ENCODE measurements at places on chromosomes 7 and 10. TPM values are rescaled to one million over a fixed set of nuclear protein-coding genes. Genes with fewer than 3 reads are reported as not detected.

GRCh38 chr7:128163473-128163872 lies 77.6 kb upstream of the LEP start:
- no peak for DNase-seq

Gene CC2D2B
- 0.13 TPM for total RNA-seq

DNA sequence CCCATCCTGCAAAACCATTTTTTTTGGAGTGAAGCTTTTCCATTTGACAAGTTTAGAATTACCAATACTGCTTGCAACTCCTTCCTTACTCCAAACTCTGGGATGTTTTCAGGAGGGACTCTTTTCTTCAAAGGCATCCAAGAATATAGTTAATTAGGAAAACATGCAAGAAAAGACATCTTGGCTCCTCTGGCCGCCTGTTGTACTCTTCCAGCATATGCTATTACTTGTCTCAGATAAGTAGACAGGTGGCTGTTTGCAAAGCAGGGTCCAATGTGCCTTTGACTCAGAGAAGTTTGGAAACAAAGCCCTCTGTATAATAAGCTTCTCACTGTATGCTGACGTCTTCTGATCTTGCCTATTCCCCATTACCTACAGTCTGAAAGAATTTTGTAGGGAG lies 746.5 kb downstream of the AUTS2 start:
- no peak for DNase-seq

DNA sequence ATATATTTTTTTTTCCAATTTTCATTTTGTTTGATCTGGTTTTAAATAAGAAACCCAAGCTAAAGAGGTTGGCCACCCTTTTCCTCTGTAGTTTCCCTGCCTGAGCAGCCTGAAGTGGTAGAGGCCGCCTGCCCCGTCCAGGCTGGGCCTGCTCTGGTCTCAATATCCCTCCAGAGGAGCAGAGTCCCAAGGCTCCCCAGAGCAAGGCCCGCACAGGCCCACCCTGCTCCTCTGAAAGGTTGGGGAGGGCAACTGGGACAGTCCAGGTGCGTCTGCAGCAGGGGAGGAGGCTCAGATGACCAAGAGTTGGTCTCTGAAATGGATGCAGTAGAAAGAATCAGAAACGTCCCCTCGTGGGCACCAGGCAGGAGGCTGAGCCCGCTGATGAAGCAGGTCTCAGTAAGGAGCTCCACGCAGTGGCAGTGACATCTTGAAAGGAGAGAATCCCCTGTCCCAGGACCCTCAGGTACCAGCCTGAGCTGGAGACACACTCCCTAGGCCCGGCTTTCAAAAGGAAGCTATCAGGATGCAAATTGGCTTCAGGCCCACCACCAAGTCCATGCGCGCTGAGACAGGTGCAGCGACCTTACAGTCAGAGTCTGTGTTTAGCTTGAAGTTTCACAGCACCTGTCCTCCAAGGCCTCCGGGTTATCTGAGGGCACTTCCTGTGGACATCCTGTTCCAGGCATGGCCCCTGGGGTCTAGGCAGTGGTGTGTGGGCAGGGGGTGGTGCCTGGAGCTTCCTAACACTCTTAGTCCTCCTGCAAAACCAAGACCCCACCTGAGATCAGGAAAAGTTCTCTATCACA lies 37.7 kb downstream of the EN2 start:
- no peak for DNase-seq

All from hepatocyte (in vitro differentiated cells).